ENCODE measurements at places on chromosomes 6 and 20. TPM values are rescaled to one million over a fixed set of nuclear protein-coding genes. Genes with fewer than 3 reads are reported as not detected.

DNA sequence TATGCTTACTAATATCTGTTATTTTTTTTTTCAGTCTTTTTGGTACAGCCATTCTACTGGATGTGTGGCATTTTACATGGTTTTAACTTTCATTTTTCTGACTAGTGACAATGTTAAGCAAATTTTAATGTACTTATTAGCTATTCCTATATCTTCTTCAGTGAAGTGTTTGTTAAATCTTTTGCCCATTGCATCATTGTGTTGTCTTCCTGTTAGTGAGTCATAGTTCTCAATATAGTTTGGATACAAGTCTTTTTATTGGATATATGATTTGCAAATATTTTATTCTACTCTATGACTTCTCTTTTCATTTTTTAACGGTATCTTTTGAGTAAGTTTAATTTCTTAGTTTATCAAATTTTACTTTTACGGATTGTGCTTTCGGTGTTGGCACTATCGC lies 519.4 kb downstream of the CDKAL1 start:
- H3K36me3 ChIP-seq, result no peaks in the 10 kb centered on the region
- H3K4me1 ChIP-seq, result no peaks in the 10 kb centered on the region
- H3K27me3 ChIP-seq, result no peaks in the 10 kb centered on the region
- no peak overlapping the region for H3K4me3 ChIP-seq

DNA sequence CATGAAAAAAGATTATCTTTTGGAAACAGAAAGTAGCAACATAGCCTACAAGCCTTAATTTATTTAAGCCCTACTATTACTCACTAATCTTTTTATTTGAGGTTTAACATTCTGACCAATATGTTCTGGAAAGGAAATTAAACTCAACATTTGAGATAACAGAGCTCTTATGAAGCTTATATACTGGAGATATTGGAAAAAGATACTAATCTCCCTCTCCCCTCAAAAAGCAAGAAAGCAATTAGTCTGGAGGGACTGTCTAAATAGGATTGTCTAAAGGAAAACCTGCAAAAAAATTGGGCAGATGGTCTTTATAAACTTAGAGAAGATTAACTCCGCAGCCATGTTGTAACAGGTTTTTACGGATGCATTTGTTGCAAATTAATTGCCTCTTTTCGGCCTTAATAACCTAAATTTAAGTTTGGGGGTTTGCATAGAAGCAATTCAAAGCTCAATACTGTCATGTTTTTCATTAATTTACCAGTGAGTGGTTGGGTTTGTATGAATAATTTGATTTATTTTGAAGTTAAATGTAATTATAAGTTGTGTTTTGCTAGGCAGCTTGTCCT lies 79.1 kb downstream of the SHLD1 start:
- no peaks in the 10 kb centered on the region for H3K4me1 ChIP-seq
- H3K4me3 ChIP-seq, result no peak overlapping the region
- DNase-seq, result no peak

GRCh38 chr6:139355172-139355571 lies 19.3 kb downstream of the CITED2 start:
- H3K27ac ChIP-seq, result no peak overlapping the region
- no peaks in the 10 kb centered on the region for H3K4me1 ChIP-seq
- no peak for DNase-seq
- no peak overlapping the region for H3K4me3 ChIP-seq

DNA sequence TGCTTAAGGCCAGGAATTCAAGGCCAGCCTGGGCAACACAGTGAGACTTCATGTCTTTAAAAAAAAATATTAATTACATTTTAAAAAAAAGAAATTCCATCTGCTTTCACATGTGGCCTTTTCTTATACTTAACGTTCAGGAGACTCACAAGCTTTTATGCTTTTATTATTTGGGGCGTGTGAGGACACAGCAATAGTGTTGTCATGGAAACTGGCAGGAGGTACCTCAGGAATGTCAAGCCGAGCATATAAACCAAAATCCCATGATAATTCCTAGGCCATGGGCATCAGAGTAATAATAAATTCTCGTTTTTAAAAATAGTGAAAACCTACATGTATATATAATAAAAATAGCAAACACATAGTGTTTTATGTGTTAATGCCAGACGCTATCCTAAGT lies 89.8 kb downstream of the IYD start:
- no peaks in the 10 kb centered on the region for H3K27me3 ChIP-seq
- no peak for DNase-seq
- no peaks in the 10 kb centered on the region for H3K4me1 ChIP-seq

- DNase-seq, result no peak
- H3K27ac ChIP-seq, result no peak overlapping the region
- H3K36me3 ChIP-seq, result no peaks in the 10 kb centered on the region
Observed at GRCh38 chr6:109204511-109204910, 109.2 kb downstream of the CEP57L1 start.

DNA sequence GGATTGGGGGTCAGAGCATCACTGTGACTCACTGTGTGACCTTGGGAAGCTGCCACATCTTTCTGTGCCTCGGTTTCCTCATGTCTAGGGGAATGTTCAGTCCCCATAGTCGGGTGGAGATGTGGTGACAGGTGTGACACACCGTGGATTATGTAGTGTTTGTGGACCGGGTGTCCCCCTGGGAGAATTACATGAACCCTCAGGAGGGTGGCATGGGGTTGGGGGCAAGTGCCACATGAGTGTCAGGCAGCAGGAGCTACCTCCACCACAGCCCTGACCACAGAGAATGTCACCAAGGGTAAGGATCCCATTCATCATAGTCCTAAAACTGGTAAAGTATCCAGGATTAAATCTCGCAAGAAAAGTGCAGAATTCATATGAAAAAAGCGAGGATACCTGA lies 23.2 kb downstream of the SUN5 start:
- H3K27ac ChIP-seq, result no peak overlapping the region
- H3K36me3 ChIP-seq, result no peaks in the 10 kb centered on the region
- peaks cover 11% of the 10 kb centered on the region for H3K4me1 ChIP-seq

GRCh38 chr20:32203356-32204204 lies 4.0 kb downstream of the PLAGL2 start:
- no peaks in the 10 kb centered on the region for H3K27me3 ChIP-seq
- peaks cover 41% of the 10 kb centered on the region for H3K36me3 ChIP-seq
- H3K4me3 ChIP-seq, result no peak overlapping the region
- no peak overlapping the region for H3K27ac ChIP-seq
- DNase-seq, result no peak

DNA sequence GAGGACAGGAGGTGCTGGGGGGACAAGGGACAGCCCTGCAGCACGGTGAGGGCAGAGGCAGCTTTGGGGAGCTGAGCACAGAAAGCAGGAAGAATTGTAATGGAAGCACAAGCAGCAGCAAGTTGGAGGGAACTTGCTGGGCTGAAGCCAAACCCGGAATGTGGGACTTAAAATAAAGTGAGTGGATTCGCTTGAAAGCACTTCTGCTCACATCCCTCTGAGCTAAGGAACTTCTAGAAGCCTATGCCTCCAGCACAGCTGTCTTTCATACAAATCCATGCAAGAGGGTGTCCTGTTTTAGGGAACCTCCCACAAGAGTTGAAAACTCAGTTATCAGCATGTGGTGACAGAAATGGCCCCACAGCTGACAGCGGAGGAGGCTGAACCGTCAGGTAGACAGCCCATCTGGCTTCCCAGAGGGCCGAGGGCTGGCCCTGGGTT lies 71.4 kb upstream of the MLN start:
- peaks cover 4% of the 10 kb centered on the region for H3K27me3 ChIP-seq
- peaks cover 14% of the 10 kb centered on the region for H3K4me1 ChIP-seq
- H3K27ac ChIP-seq, result no peak overlapping the region
- no peak overlapping the region for H3K4me3 ChIP-seq
- peak; percentile 61 for DNase-seq

DNA sequence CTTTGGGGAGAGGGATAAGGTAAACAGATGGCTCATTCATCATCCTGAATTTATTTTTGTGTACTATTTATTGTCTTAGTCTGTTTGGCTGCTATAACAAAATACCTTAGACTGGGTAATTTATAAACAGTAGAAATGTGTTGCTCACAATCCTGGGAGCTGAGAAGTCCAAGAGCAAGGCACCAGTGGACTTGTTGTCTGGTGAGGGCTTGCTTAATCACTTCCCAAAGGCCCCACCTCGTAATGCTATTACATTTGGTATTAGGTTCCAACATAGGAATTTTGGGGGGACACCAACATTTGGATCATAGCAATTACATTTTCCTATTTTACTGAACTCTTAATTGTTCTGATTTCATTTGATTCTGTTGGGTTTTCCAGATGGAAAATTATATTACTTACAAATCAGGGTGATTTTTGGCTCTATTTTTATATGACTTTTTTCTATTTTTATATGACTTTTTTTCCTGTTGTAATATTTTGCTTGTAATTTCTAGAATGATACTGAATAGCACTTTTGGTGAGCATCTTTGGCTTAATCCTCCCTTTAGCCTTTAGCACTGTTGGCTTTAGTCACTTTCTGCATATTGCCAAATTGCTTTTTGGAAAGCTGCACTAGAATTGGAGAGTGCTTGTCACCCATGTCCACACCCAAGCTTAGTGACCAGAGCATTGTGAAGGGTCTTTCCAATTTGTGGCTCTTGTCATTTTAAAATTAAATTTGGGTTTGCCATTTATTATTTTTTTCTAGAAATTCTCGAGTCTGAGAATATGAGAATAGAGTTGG lies 43.7 kb upstream of the TULP4 start:
- no peaks in the 10 kb centered on the region for H3K27me3 ChIP-seq
- DNase-seq, result peak; percentile 35
- H3K27ac ChIP-seq, result no peak overlapping the region
- no peak overlapping the region for H3K4me3 ChIP-seq
- H3K4me1 ChIP-seq, result no peaks in the 10 kb centered on the region
- peaks cover 12% of the 10 kb centered on the region for H3K36me3 ChIP-seq

DNA sequence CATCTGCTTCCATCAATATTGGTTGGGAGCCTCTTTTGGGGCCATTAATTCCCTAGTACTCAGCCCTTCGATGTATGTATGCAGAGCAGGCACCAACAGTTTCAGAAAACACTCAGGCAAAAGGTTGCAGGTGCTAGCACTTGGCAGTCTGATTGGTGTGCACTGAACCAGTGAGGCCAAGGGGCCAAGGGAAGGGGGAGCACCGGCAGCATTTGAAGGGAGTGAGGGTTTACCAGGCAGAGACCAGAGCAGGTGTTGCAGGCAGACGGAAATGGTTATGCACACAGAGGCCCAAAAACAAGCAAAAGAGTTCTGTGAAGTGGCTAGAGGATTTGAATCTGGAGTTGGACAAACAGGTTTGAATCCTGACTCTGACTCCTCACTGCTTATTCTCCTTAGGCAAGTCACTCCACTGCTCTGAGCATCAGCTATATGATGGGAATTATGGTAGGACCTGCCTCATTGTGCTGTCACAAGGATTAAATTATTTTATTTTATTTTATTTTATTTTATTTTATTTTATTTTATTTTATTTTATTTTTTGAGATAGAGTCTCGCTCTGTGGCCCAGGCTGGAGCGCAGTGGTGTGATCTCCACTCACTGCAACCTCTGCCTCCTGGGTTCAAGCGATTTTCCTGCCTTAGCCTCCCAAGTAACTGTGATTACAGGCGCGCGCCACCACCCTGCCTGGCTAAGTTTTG lies 58.1 kb upstream of the SHLD1 start:
- no peaks in the 10 kb centered on the region for H3K27me3 ChIP-seq
- DNase-seq, result no peak
- no peak overlapping the region for H3K27ac ChIP-seq
- H3K36me3 ChIP-seq, result no peaks in the 10 kb centered on the region
- no peak overlapping the region for H3K4me3 ChIP-seq

DNA sequence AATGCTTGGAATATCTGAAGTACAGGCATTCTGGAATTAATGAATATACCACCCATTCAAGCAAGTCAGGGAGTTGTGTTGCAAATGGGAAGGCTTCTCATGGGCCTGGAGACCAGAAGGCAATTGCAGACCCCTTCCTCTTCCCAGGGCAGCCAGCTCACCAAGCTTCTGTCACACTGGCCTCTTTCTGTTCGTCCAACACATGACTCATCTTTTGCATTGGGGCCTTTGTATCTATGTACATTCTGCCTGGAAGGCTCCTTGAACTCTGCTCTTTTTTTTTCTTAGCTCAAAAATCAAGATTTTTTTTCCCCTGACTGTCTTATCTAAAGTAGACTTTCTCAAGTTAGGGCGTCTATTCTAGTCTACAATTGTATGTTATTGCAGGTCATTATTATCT lies 132.9 kb upstream of the MYLIP start:
- H3K36me3 ChIP-seq, result no peaks in the 10 kb centered on the region
- H3K4me3 ChIP-seq, result no peak overlapping the region
- no peak overlapping the region for H3K27ac ChIP-seq
- no peaks in the 10 kb centered on the region for H3K4me1 ChIP-seq
- H3K27me3 ChIP-seq, result no peaks in the 10 kb centered on the region

DNA sequence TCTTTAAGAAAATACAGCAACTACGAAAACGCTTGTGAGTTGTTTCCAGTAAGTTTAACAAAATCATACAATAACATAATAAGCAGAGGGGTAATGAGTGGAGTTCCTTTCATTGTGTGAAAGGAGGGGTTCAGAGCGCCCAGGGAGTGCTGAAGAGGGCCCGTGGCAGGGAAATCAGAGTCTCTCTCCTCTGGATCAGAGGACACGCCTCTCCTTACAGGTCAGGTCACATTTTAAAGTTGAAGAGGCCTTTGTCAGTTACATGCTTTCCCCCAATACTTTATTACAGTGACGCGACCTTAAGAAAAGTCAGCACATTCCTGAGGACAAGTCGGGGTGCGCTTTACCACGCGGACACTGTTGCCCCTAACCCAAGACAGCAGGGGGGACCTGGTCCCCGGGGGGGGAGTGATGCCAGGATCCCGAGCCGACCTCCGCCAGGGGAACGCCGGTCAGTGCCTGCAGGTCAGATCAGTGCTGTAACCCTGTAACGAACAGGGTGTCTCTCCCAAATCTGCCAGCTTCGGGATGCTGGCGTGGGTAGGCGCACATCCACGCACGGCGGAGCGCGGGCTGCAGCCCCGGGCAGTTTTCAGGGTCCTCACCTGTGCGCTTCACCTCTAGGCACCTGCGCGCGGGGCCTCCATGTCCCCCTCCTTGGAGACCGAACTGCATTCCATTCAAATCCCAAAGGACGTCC lies 848 bp downstream of the DACT2 start:
- no peak for DNase-seq
- peaks cover 31% of the 10 kb centered on the region for H3K27me3 ChIP-seq

- H3K27ac ChIP-seq, result no peak overlapping the region
- peaks cover 10% of the 10 kb centered on the region for H3K4me1 ChIP-seq
- H3K27me3 ChIP-seq, result no peaks in the 10 kb centered on the region
- no peak for DNase-seq
Observed at GRCh38 chr20:44910690-44911262, 916 bp downstream of the PABPC1L start.

GRCh38 chr20:33046412-33046811 lies 7.3 kb upstream of the BPIFB3 start:
- DNase-seq, result no peak
- no peaks in the 10 kb centered on the region for H3K4me1 ChIP-seq
- no peak overlapping the region for H3K4me3 ChIP-seq
- H3K27me3 ChIP-seq, result no peaks in the 10 kb centered on the region
- H3K27ac ChIP-seq, result no peak overlapping the region
- no peaks in the 10 kb centered on the region for H3K36me3 ChIP-seq

GRCh38 chr6:19477563-19477962 lies 359.6 kb upstream of the ID4 start:
- no peaks in the 10 kb centered on the region for H3K4me1 ChIP-seq
- no peak for DNase-seq
- no peaks in the 10 kb centered on the region for H3K27me3 ChIP-seq
- no peak overlapping the region for H3K4me3 ChIP-seq
- no peaks in the 10 kb centered on the region for H3K36me3 ChIP-seq

Gene FOXQ1
- total RNA-seq, result 0.04 TPM

Gene SPATS1
- total RNA-seq, result not detected

Gene TEAD3
- total RNA-seq, result 20.6 TPM

Gene PPARD
- total RNA-seq, result 5.9 TPM

Gene ME1
- 1.9 TPM for total RNA-seq

Gene CRISP3
- 0.04 TPM for total RNA-seq

Gene TNFAIP3
- total RNA-seq, result 6.6 TPM

Gene TMC2
- total RNA-seq, result not detected

All from muscle of leg (tissue), 16 donors.